ENCODE measurements at places on chromosomes 12 and 14. TPM values are rescaled to one million over a fixed set of nuclear protein-coding genes. Genes with fewer than 3 reads are reported as not detected.

ABCD2 gene
- total RNA-seq = 5.0 TPM

KRT83 gene
- total RNA-seq = not detected

IFI27 gene
- total RNA-seq = 1.3 TPM

TBK1 gene
- total RNA-seq = 27.6 TPM

CLEC14A gene
- total RNA-seq = not detected

RPS6KL1 gene
- total RNA-seq = 5.0 TPM

DNA sequence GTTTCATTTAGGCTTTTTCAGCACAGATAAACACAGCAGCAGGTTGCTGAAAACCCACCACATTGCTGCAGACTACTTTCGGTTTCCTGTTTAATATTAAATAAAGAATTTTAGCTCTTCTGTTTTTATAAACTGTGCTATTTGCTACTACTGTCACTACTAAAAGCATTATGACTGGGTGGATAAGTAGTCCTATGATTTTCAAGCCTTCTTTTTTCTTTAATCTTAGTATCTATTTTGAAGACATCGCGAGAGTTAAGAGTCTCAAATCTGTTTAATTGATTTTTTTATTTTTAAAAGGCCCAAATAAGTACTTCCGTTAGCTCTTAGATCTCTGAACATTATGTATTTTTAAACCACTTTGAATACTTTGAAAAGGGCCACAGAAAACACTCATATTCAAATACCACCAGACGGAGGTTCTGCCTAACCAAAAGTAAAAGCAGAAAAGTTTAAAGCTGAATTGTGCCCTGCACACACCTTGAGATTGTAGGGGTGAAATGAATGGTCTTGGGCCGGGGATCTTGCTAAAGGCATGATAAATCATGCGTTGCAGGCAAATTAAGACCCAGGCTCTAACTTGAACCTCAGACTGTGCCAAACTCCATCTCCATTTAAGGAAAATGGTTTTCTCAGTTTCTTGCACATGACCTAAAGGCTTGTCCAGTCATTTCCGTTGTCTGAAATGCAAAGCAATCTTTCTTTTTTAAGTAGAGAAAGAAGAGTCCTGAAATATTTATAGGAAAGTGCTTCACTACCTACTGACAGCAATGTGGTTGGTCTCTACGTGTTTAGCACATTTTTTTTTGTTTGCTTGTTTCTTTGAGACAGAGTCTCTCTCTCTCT is 13.6 kb upstream of the FOXN3 start:
- DNase-seq = peak; percentile 75
- peaks cover 30% of the 10 kb centered on the region for H3K4me1 ChIP-seq
- H3K27ac ChIP-seq = peak overlapping the region; percentile 22
- peak overlapping the region; percentile 43 for H3K4me3 ChIP-seq
- no peaks in the 10 kb centered on the region for H3K27me3 ChIP-seq

GRCh38 chr14:52202151-52202550 is 65.3 kb upstream of the PTGDR start:
- H3K27ac ChIP-seq = no peak overlapping the region
- no peak overlapping the region for H3K4me3 ChIP-seq
- H3K4me1 ChIP-seq = no peaks in the 10 kb centered on the region
- no peaks in the 10 kb centered on the region for H3K36me3 ChIP-seq
- H3K27me3 ChIP-seq = no peaks in the 10 kb centered on the region

- no peaks in the 10 kb centered on the region for H3K27me3 ChIP-seq
- H3K4me1 ChIP-seq = peaks cover 11% of the 10 kb centered on the region
- no peak for DNase-seq
- H3K4me3 ChIP-seq = no peak overlapping the region
- H3K36me3 ChIP-seq = no peaks in the 10 kb centered on the region
- no peak overlapping the region for H3K27ac ChIP-seq
These were observed 4.1 kb upstream of the CRADD start for GRCh38 chr12:93673084-93673483.

DNA sequence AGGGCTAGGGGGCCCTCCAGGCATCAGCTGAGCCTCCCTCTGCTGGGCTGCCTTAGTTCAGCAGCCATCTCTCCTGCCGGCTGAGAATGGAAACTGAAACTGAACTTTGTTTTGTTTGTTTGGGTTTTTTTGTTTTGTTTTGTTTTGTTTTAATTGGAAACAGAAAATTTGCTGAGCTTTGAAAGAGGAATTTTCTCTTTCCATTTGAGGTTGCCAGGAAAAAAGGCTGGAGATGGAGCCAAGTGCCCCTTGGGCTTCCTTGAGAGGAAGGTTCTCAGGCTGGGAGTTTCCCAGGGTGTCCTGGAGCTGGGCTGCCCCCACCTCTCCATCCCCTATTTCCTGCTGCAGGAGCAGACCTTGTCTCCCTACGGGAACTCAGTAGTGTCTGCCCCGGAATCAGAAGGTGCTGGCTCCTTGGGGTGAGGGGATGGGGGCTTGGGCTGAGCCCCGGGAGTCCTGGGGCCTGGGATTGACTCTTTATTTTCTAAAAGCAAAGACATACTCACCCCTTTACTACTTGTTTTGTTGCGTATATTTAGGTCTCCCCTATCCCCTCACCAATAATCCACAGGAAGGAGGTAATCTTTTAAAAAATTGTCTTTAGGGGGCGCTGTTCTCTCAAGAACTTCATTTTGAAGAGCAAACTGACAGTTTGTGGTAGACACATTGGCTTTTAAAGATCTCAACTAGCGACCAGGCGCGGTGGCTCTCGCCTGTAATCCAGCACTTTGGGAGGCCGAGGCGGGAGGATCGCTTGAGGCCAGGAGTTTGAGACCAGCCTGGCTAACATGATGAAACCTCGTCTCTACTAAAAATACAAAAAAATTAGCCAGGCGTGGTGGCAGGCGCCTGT is 21.3 kb upstream of the OASL start:
- H3K27me3 ChIP-seq = no peaks in the 10 kb centered on the region
- no peaks in the 10 kb centered on the region for H3K36me3 ChIP-seq
- peaks cover 8% of the 10 kb centered on the region for H3K4me1 ChIP-seq
- peak overlapping the region; percentile 91 for H3K4me3 ChIP-seq
- peak overlapping the region; percentile 86 for H3K27ac ChIP-seq

- no peak overlapping the region for H3K27ac ChIP-seq
- no peaks in the 10 kb centered on the region for H3K27me3 ChIP-seq
- H3K4me1 ChIP-seq = no peaks in the 10 kb centered on the region
- H3K36me3 ChIP-seq = no peaks in the 10 kb centered on the region
- no peak for DNase-seq
- H3K4me3 ChIP-seq = no peak overlapping the region
These were observed 41.8 kb upstream of the FOXN3 start for GRCh38 chr14:89458713-89459420.

DNA sequence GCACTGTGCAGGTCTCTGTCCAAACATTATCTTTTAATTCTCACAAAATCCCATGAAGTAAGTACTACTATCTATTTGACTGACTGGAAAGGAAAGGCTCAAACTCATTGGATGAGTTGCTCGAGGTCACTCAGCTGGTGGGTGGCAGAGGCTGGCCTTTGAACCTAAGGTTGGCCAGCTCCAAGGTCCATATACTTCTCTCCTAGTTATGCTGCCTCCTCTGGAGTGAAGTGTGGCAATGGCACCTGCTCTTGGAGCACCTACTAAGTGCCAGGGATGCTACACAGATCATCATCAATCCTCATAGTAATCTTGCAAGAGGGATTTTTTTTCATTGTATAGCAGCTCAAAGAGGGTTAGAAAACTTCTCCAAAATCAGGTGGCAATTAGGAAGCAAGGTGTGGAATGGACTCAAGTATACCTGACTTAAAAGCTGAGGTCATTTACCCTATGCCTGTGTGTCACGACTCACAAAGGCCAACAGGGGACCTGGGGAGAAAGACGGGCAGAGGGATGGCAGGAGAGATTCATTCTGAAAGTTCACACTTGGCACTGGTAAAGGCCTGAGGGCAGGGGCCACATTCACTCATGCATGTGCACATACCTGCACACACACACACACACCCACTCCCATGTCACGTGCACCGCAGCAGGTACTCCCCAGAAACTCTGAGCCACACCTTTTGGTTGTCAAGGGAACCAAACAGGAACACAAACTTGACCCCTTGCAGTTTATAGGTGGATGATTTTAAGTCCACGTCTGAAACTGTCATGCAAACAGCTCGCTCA is 146.4 kb downstream of the FOXN3 start:
- no peak for DNase-seq
- H3K4me1 ChIP-seq = peaks cover 8% of the 10 kb centered on the region
- H3K4me3 ChIP-seq = no peak overlapping the region
- H3K36me3 ChIP-seq = no peaks in the 10 kb centered on the region
- no peaks in the 10 kb centered on the region for H3K27me3 ChIP-seq

DNA sequence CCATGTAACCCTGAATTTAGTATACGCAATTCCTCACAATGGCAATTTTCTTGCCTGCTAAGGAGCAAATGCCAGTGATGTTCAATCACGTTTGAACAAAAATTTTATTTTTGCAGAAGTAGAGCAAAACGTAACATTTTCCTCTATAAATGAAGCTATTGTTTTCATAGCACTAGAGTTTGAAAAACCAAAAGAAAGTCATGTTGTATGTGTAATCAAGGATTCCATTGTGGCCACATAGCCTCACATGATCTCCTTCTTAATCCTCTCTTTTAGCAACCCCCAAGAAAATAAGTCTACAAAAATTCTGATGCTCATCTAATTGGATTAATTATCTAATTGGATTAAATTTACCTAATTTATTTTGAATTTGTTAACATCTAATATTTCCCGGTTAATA is 1217.4 kb upstream of the FLRT2 start:
- H3K27me3 ChIP-seq = no peaks in the 10 kb centered on the region
- no peak overlapping the region for H3K4me3 ChIP-seq
- no peaks in the 10 kb centered on the region for H3K4me1 ChIP-seq
- no peak overlapping the region for H3K27ac ChIP-seq

- H3K4me1 ChIP-seq = peaks cover 25% of the 10 kb centered on the region
- no peaks in the 10 kb centered on the region for H3K27me3 ChIP-seq
- H3K36me3 ChIP-seq = no peaks in the 10 kb centered on the region
- H3K27ac ChIP-seq = no peak overlapping the region
- no peak for DNase-seq
These were observed 84.6 kb upstream of the GRIP1 start for GRCh38 chr12:66763467-66763866.

DNA sequence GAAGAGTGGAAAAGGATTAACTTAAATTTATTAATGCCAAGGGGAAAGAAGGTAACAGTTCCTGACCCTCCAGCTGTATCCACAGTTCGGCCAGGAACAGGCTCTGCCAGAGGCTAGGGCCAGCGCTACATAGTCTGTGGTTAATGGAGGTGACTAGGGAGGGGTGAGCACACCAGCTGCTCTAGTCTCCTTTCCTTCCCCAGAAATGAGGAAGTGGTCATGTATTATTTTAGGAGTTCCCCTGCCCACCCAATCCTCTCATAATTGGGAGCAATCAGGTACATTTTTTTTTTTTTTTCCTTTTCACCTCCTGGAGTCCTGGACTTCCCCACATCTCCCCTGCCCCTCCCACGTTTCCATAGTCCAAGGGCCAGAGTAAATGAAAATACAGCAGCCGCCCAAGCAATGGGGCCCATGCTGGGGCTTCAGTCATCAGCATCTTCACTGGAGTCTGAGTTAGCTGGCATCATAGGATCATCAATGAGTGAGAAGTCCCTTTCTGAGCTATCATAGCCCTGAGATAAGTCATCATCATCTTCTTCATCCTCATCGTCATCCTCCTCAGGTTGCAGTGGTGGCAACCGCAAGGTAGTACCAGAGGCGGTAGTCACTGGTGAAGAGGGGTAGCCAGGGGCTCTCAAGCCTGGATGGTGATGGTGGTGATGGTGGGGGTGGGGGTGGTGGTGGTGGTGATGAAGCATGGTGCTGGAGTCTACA is 1.5 kb upstream of the SUPT16H start:
- peak overlapping the region; percentile 91 for H3K27ac ChIP-seq
- H3K36me3 ChIP-seq = peaks cover 3% of the 10 kb centered on the region
- peaks cover 21% of the 10 kb centered on the region for H3K4me1 ChIP-seq
- H3K4me3 ChIP-seq = no peak overlapping the region

DNA sequence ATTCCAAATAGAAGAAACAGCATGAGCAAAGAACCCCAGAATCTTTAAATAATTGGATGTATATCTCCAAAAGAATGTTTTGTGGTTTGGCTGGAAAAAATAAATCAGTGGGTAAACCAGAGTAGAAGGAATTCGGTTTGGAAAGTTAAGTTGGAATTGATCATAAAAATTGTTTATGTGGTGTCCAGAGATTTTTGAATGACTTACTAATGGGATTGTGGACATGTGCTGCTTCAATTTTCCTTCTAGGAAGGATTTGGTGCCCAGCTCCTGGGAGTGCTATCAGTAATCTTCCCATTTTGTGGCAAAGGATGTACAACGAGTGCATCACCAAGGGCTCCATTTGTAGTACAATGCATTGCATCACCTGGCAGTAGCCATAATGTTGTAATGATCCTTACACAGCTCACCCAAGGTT is 224.8 kb downstream of the SLC16A7 start:
- H3K27ac ChIP-seq = no peak overlapping the region
- H3K4me1 ChIP-seq = no peaks in the 10 kb centered on the region
- H3K4me3 ChIP-seq = no peak overlapping the region
- H3K36me3 ChIP-seq = no peaks in the 10 kb centered on the region
- H3K27me3 ChIP-seq = no peaks in the 10 kb centered on the region

- no peak overlapping the region for H3K4me3 ChIP-seq
- H3K4me1 ChIP-seq = no peaks in the 10 kb centered on the region
- no peak for DNase-seq
- no peaks in the 10 kb centered on the region for H3K36me3 ChIP-seq
These were observed 526.5 kb downstream of the CCER1 start for GRCh38 chr12:90428465-90428864.

DNA sequence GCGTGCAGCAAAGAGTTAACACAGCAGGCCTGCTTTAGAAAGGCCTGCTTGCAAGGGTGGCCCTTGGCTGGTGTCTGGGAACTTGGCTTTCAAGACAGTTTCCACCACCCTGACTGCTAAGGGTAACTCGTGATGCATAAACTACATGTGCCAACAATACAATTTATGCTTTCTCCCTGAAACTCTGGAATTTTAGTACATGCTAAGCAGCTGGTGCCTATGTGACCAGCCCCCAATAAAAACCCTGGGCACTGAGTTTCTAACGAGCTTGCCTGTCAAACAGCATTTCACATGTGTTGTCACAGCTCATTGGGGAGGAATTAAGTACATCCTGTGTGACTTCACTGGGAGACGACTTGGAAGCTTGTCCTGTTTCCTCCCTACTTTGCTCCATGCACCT is 133.1 kb downstream of the SLC5A8 start:
- H3K27me3 ChIP-seq = no peaks in the 10 kb centered on the region
- no peak for DNase-seq
- H3K27ac ChIP-seq = no peak overlapping the region
- no peaks in the 10 kb centered on the region for H3K36me3 ChIP-seq

Measured in CD8-positive, alpha-beta memory T cell (primary cell).